ENCODE measurements at places on chromosomes 11 and 22. TPM values are rescaled to one million over a fixed set of nuclear protein-coding genes. Genes with fewer than 3 reads are reported as not detected.

GRCh38 chr11:117878314-117878938 lies 2.0 kb upstream of the FXYD6 start:
- DNase-seq: no peak

- DNase-seq: no peak
Observed at GRCh38 chr11:12941671-12942070, 67.4 kb upstream of the RASSF10 start.

GRCh38 chr11:66188580-66188979 lies 79.9 kb upstream of the RAB1B start:
- DNase-seq: no peak

- no peak for DNase-seq
Observed at GRCh38 chr22:34849965-34850364, 216.0 kb upstream of the ISX start.

DNA sequence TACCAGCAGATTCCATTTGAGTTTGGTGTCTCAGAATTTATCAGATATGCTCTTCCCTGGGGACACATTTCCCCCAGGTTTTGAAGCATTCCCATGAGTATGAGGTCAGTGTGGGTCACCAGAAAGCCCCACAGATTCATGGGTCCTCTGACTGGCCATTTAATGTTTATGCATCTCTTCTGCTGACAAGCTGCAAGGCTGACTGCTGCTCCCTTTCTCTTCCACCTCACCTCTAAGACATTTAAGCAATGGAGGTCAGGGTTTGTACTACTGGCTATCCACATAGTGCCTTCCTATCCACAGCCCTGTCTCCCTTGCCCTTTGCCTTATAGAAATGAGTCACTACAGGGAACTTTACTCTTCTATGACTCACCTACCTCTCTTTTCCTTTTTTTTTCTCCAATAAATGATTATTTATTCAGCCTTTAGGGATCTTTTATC lies 106.0 kb upstream of the TIMP3 start:
- no peak for DNase-seq

- DNase-seq: no peak
Observed at GRCh38 chr11:17257196-17257595, 19.3 kb upstream of the NUCB2 start.

DNA sequence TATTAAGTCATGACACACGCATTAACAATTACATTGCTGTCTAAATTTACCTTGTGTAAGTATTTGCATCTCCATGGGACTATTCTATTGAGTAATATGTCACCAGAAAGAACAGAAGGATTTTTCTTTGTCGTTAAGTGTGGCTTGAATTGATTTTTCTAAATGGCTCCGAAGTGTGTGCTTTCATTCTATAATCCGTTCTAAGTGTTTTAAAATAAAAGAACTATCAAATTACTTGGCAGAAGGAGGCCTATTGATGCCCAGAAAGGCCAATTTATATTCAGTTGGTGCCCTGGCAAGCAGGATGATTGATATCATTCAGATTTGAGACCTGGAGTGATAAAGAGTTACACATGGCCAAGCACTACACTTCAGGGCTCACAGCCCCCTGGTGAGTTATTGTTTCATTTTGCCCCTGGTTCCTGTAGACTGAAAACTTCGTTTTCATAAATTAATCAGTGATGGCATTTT lies 538.9 kb upstream of the ANO5 start:
- DNase-seq: no peak

DNA sequence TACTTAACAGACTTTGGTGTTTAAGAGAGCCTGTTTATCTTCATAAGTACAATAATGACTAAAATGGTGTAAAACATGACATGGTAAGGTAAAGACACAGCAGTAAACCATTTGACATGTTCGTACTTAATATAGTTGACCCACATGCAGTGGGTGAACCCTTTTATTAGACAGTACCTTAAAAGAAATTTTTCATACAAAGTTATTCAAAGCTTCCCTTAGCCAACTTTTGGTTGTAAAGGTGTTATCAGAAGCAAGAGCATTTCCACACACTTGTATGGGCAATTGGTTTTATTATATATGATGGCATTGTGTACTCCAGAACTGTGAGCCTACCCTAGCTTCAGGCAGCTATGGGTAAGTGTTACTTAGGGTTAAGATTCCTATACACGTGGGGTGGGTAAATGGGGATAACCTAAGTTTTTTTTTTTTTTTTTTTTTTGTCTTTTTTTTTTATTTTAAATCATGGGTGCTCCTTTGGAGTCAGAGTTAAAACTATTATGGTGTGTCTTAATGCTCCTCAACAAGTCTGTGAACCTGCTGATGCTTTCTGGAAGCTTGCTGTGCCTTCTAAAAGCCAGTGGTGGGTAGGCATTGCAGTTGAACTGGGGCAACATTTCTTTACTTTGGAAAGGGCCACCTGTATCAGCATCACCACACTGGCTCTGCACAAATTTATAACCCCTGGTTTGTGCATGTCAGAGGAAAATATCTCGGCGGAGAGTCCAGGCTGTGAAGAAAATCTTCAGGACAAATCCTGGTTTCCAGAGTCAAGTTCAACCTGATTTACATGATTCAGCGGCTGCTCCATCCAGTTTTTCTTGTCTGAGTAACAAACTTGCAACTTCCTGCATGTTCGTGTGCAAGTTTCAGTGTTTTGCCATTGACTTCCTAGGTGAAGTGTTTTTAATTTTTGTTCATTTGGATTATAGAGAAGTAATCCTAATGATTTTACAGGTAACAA lies 3.3 kb downstream of the PCF11 start:
- DNase-seq: no peak

GRCh38 chr11:117901601-117902000 lies 25.1 kb upstream of the FXYD6 start:
- no peak for DNase-seq

DNA sequence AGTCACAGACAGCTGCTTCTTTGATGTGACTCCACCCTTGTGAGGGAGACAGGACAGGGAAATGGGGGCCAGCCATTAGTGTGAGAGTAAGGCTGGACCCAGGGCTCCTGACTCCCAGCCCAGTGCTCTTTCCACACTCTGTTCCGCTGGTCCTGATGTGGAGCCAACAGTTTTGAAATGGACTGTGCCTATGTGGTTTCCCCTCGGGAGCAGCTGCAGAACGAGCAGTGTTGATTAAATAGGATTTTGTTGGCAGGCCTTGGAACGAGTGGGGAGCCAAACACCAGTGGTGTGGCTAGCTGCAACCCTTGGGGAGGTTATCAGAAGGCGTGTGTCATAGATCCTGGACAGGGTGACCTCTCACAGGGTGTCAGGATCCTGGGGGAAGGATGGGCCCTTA lies 66.5 kb upstream of the AMPD3 start:
- no peak for DNase-seq

DNA sequence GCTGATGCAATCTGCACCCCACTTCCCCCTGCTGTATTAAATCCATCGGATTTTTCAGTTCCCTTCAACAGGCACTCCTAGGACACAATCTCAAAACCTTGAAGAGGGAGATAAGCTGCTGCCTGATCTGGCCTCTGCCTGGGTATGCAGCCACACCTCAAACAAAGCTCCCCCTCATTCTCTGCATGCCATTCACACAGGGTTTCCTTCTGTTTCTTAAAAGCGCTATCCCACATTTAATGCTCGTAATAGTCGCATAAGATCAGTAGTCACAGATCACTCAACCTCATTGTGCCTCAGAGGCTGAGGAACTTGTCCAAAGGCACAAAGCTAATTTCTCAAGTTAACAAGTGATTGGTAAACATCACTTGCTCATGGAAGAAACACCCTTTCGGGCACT lies 34.0 kb downstream of the UQCR10 start:
- no peak for DNase-seq

- DNase-seq: no peak
Observed at GRCh38 chr22:48532986-48533385, 1294.7 kb downstream of the BRD1 start.

DNA sequence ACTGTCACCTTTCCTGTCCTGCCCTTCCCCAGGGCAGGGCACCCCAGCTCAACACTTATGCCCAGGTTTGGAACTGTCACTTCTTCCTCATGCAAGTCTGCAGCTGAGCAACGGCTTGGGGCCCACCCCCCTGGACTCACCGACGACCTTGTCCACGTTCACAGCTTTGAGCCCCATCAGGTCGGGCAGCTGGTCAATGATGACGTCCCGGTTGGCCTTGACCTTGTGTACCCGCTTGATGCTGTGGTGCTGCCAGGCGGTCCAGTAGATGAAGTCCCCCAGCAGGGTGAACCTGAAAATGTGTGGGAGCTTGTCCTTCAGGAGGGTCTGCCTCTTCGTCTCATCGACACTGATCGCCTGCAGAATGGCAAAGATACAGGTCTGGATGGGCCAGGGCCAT lies 135.0 kb downstream of the CRYBB2 start:
- no peak for DNase-seq

ACO2 gene
- total RNA-seq: 80.6 TPM

PKNOX2 gene
- 23.5 TPM for total RNA-seq

IGF2 gene
- total RNA-seq: 20.1 TPM

UPK3A gene
- not detected for total RNA-seq

PARVG gene
- total RNA-seq: 0.23 TPM

GAS2 gene
- 3.4 TPM for total RNA-seq
